ENCODE measurements at places on chromosomes 16 and 17.

DNA sequence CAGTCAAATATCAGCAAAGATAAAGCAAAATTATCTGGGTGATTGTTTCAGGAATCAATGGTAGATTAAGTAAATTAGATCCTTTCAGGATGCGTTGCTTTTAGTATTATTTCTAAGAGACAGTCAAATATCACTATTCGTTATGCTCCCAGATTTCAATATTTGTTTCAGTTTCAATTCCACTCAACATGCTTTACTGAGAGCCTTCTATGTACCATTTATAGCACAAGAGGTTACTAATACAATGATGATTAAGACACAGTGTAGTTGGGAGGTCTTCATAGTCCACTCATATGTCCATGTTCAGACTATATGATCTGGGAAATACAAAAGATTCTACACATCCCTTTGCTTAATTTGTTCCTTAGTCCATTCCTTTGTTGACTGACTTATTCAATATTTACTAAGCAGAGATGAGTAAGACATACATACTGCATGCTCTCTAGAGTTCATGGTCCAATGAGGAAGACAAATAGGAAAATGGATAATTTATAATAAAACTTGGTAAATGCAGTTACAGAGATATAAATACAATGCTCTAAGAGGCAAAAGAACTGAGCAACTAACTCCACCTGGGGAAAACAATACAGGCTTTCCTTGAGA, 88.2 kb upstream of the NOG start:
- no peak for DNase-seq

DNA sequence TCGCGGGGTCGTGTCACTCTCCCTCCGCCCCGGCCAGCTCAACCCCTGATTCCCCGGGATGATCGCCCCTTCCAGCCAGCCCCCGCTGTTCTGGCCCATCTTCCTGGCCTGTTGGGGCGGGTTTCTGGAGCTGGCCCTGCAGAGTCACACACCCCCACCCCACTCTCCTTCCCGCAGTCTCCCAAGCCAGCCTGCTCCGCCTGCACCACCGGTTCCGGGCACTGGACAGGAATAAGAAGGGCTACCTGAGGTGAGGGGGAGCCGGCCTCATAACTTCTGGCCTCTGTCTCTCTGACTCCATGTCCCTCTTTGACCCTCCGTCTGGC, 621 bp downstream of the CHP2 start:
- DNase-seq, result no peak

- DNase-seq, result no peak
Observed at GRCh38 chr16:629833-630248, 944 bp upstream of the WFIKKN1 start.

- DNase-seq, result peak; percentile 53
Observed at GRCh38 chr17:46191322-46192188, 1.7 kb downstream of the KANSL1 start.

DNA sequence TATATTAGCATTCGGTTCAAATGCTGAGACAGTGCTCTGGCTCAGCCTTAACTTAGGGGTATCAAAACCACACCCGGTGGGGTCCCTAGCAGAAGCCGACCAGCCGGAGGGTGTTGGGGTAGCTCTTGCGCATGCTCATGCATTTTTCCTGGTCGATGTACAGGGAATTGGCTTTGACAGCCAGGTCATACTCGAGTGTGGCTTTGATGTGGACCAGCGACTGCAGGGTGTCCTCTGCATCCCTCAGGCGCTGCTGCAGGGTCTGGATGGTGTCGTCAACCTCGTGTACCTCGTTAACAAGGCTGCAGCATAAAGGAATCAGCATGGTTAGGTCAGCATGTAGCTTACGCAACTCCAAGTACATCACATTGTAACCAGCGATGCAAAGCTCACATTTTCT, 37.5 kb downstream of the TEKT3 start:
- no peak for DNase-seq

GRCh38 chr16:2987833-2988232, 7.6 kb upstream of the PKMYT1 start:
- DNase-seq, result no peak

GRCh38 chr17:51228161-51228560, 31.7 kb downstream of the MBTD1 start:
- no peak for DNase-seq

DNA sequence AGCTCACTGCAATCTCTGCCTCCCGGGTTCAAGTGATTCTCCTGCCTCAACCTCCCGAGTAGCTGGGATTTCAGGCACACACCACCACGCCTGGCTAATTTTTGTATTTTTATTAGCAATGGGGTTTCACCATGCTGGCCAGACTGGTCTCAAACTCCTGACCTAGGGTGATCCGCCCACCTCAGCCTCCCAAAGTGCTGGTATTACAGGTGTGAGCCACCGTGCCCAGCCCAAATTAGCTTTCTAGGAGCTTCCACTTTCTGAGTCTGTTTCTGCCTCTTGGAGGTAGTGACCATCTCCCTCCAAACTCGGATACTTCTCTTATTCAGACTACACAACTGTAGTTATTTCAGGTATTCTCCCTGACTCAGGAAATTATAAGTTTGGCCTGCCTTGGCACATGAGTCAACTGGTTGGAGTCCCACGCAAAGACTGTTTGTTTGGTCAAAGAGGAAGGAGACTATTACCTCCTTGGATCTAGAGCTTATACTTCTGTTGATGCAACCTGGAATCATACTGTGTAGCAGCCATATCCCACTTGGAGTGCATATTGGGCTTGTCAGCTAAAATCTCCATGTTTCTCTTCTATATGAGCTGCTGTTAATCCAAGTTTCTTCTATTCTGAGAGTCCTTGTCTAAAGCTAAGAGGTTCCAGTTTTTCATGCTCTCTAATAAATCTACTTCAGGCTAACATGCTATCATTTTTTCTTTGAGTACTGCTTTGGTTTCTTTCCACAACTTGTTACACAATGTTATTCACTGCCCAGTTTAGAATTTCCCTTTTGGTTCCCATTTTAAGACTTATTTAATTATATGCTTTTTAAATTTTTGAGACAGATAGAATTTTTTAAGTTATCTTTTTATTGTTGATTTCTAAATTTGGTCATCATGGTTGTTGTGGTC, 7.5 kb downstream of the IL4R start:
- DNase-seq, result no peak

DNA sequence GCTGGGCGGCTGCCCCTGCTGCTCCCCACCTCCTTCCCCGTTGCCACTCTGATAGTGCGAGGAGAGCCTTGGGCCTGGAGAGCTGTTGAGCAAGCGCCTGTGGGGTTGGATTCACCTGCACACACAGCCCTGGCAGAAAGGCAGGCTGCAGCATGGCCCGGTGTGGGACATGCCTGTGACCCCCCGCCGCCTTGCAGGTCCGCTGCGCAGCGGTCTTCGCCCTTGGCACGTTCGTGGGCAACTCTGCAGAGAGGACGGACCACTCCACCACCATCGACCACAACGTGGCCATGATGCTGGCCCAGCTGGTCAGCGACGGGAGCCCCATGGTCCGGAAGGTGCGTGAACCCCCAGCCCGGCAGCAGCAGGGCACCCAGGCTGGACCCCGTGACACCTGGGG, 106.8 kb upstream of the CHMP6 start:
- DNase-seq, result no peak

GRCh38 chr17:14019186-14019956, 49.9 kb upstream of the COX10 start:
- DNase-seq, result peak; percentile 40

- DNase-seq, result no peak
Observed at GRCh38 chr17:58969156-58969555, 137.5 kb downstream of the TRIM37 start.

All from stimulated activated CD8-positive, alpha-beta memory T cell treated with anti-CD3 and anti-CD28 coated beads, Interleukin-4, amount 100 ng/mL, for 48 hours (primary cell).